HFFc6 (cell line): ENCODE measurements at places on chromosomes 13 and 19.

DNA sequence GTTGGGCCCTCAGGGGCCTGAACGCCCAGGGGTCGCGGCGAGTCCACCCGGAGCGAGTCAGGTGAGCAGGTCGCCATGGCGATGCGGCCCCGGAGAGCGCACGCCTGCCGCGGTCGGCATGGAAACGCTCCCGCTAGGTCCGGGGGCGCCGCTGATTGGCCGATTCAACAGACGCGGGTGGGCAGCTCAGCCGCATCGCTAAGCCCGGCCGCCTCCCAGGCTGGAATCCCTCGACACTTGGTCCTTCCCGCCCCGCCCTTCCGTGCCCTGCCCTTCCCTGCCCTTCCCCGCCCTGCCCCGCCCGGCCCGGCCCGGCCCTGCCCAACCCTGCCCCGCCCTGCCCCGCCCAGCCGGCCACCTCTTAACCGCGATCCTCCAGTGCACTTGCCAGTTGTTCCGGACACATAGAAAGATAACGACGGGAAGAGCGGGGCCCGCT, at the start of gene CCNA1:
TSS of gene CCNA1 (plus strand) at position 390 of the 439 bp plus-strand sequence. CDS start 562 bp downstream, outside the sequence.
- DNase-seq, result no peak

DNA sequence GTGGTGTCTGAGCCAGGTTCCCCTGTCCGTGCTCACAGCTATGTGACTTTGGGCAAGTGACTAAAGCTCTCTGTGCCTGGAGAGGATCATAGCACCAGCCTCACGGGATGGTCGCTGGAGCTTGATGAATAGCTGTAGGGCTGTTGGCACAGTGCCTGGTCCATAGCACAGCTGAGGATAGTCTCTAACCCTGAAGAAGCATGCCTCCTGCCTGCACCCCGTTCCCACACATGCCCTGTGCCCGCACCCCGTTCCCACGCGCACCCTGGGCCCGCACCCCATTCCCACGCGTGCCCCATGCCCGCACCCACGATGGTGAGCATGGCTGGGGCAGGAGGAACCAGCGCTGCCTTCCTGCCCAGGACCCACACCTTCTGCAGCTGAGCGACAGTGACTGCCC, 63.7 kb upstream of the F7 start:
- DNase-seq, result no peak

- DNase-seq, result no peak
These were observed 74.2 kb downstream of the SLC7A1 start for GRCh38 chr13:29521336-29521735.

- DNase-seq, result no peak
These were observed 219.9 kb downstream of the MAB21L1 start for GRCh38 chr13:35256459-35257148.

DNA sequence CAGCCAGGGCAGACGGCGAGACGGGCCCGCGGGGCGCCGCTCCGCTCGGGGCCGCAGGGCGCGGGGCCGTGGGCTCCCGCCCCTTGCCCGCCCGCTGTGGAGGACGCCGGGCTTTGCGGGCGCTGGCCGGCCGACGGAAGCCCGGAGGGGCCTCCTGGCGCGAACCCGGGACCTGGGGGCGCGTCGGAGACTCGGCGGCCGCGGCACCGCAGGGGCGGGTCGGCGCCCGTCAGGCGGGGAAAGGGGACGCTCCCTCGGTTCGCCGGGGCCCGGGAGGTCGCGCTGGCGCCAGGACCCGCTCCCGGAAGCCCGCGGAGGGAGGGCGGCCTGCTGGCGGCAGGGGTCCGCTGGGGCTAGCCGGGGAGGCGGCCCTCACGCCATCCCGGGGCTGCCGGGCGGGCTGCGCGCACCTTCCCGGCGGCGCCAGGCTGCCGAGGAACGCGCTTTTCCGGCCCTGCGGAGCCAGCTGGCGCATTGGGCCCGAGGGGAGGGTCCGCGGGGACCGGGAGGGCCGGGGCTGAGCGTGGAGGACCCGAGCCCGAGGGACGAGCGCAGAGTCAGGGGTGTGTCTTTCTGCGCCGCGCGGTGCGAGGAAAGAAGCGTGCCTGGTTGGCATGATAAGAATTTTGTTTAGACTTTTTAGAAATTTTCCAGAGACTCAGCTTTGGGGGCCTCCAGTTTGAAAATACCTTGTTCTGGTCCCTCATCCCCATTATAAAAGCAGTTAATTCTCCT, 511 bp downstream of the GARRE1 start:
- no peak for DNase-seq

- no peak for DNase-seq
These were observed 298.5 kb upstream of the ATXN8OS start for GRCh38 chr13:69809152-69809551.

- no peak for DNase-seq
These were observed 2.3 kb upstream of the ADAMTS10 start for GRCh38 chr19:8612807-8613171.

DNA sequence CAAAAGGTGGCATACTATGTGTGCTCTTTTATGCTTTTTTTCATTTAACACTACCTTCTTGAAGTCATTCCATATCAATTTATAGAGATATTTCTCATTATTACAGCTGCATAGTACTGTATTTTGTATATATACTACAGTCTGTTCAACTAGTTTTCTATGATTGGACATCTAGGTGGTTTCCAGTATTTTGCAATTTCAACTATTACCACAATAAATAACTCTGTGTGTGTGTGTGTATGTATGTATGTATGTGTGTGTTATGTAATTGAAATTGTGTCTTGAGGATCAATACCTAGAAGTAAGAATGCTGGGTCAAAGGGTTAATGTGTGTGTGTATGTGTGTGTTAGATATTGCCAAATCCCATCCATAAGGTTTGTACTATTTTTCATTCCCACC, 7.0 kb downstream of the LPAR6 start:
- no peak for DNase-seq

GRCh38 chr13:42328672-42329071, 56.7 kb downstream of the AKAP11 start:
- no peak for DNase-seq

- no peak for DNase-seq
These were observed 113.5 kb downstream of the COG6 start for GRCh38 chr13:39768962-39769361.

DNA sequence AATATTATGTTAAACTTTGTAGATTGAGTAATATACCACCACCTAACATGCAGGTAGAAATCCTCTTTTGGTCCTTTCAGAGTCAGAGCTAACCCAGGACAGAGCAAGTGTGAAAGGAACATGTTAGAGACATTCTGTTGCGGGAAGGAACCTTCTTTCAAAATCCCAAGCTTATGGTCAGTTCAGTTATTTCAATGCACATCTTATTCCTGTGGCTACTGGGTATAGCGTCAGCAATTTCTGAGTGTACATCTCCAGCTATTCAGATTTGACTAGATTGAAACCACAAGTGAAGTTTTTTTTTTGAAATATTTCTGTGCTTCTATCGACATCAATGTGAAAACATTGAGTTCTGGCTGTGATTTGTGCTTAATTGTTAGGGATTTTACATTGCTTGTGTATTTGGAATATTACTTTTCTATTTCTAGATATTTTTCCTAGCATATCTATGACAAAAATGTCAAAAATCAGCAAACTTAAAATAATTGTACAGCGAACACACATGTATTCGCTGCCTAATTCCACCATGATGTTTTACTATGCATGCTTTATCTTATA, 165.3 kb downstream of the LMO7 start:
- DNase-seq, result no peak

DNA sequence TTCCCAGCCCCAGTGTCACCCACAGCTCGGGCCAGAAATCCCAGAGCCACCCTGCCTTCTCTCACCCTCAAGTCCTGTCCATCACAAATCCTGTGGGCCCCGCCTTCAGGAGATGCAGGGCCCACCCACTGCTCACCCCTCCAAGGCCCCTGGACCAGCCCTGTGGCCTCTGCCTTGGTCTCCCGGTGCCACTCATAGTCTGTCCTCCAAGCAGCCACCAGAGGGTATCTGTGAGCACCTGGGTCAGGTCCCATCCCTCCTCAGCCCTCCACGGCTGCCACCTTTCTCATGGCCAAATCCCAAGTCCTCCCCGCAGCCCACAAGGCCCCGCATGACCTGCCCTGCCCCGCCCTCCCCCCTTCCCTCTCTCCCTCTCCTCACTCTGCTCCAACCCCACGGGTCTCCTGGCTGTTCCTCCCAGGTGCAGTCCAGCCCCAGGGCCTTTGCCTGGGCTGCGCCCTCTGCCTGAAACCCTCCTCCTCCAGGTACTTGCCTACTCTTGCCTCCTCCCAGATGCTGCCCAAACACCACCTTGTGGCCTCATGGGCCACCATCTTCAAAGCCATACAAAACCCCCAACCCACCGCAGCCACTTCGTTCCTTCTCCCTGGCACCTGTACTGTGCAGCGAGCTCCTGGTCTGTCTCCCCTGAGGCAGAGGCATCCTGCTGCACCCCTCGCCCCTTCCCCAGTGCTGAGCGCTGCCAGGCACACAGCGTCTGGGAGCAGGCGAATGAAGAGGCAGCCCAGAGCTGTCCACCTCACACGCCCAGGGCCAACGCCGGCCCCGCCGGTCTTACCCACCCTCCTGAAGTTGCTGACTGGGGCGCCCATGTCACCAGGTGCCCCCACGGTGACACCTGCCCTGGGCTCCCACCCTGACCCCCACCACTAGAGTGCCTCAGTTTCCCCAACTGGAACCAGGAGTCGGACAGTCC, 13.2 kb upstream of the UQCR11 start:
- peak; percentile 14 for DNase-seq

DNA sequence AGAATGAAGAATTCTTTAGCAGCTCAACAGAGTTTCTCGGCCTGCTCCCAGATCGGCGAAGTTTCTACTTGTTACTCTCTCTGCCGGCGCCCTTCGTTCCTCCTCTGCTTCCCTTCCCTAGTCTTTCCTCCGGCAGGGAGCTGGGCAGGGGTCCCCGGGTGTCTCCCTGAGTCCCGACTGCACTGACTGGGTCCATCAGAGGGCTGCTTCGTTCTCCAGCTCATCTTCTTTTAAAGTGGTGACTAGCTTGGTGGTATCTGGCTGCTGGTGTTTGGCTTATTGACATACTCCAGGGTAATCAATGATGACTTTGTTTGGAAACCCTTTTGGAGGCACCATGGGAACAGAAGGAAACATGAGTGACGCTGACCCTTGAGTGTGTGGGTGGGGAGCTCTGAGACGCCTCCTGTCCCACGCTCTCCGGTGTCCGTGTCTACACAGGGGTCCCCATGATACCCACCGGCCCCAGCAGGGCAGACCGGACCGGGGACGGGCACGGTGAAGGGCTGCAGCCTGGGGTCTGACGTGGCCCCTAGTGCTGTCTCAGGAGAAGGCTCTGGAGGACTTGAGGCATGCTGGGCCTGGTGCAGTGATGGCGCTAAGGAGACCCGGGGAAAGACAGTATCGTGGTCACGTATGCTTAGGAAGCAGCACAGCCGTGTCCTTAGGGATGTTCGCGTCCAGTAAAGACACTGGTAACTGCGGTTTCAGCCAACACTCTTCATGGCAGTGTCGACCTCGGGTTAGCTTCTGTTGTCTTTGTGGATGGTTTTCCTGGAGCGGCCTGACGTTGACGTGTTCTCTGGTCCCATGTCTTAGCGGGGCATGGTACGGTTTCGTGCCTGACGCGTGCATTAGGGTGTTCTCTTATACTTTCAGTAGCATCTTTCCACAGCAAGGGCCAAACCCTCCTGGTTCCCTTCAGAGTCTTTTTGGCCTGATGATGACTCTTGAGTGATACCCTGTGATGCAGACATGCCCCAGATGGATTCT, 23.8 kb downstream of the NAXD start:
- no peak for DNase-seq

DNA sequence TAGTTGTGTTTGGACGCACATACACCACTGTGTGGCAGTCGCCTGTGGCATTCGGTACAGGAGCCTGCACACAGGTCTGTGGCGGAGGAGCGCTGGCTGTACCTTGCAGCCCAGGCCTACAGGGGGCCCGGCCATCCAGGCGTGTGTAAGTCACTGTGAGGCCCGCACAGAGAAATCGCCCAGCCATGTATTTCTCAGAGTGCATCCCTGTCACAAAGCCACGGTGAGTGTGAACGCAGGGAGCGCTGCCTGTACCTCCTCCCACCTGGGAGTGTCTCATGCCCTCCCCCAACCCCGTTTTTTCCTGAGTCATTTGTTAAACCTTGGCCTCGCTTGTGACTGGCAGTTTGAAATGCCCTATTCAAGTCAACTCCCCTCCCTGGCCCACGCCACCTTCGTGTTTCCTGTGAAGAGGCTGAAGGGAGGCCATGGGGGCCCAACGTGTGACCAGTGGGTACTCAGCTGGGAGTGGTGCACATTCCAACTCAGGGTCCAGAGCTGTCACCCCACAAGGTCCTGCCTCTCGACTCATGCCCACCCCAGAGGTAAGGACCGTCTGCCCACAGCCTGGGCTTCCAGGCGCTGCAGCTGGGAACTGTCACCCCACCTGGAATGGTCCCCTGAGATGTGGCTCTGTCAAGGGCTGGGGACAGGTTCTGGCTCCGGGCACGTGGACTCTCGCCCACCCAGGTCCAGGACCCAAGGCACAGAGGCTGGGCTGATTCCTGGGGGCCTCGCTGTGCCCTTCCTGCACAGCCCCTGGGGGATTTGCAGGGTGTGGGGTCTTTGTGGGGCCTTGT, 11.6 kb upstream of the RASA3 start:
- DNase-seq, result no peak

GRCh38 chr13:88461272-88462009, 790.3 kb downstream of the SLITRK5 start:
- DNase-seq, result no peak

- peak; percentile 90 for DNase-seq
These were observed 10.6 kb upstream of the UBE2S start for GRCh38 chr19:55418185-55418584.

DNA sequence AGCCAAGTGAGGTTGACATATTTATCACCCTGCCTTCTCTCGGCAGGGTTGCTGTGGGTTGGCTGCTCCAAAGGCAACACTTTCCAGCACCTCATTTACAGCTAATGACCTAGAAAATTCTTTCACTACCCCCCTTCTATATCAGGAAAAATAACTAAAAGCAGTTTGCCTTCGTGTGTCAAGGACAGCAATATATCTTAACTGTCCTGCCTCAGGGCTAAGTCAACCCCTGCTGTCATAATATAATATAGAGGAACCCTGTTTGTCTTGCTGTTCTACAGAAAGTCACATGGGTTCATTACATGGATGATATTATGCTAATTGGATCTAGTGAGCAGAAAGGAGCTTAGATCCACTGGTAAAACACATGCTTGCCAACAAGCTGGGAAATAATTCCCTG, 28.1 kb upstream of the USP12 start:
- no peak for DNase-seq
